ENCODE measurements at places on chromosomes 6 and 20.
A peak's percentile ranks its signal among the peaks of the same experiment; 100 is the strongest.

- DNase-seq: no peak
Observed at GRCh38 chr6:81682235-81682795, 70.2 kb downstream of the TENT5A start.

DNA sequence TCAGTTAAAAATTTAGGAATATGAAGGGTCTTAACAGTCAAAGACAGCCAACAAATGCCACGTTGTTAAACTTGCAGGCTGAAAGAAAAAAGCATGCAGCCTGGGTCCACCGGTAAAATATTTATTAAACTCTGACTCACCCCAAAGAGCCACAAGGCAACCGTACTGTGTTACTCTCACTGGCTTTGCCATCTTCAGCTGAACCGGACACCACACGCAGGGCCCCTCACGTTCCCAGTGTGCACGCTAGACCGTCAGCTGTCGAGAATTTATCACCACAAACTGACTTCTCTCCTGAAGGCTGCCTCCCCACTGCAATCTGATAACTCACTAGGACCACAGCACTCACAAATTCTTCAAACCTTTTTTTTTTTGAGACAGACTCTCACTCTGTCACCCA is 30.7 kb downstream of the HUS1B start:
- DNase-seq: no peak

GRCh38 chr20:32010666-32011065 is 428 bp downstream of the CCM2L start:
- no peak for DNase-seq

DNA sequence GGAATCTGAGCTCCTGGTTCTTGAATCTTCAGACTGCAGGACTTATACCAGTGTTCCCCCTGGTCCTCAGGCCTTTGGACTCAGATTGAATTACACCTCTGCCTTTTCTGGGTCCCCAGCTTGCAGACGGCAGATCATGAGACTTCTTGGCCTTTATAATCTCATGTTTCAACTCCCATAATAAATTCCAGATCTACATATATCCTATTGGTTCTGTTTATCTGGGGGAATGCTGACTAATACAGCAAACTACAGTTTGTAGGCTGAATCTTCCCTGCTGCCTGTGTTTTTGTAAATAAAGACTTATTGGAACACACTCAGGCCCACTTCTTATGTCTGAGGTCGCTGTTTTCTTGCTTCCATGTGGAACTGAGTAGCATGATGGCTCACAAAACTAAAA is 184.7 kb downstream of the HDGFL1 start:
- DNase-seq: no peak

DNA sequence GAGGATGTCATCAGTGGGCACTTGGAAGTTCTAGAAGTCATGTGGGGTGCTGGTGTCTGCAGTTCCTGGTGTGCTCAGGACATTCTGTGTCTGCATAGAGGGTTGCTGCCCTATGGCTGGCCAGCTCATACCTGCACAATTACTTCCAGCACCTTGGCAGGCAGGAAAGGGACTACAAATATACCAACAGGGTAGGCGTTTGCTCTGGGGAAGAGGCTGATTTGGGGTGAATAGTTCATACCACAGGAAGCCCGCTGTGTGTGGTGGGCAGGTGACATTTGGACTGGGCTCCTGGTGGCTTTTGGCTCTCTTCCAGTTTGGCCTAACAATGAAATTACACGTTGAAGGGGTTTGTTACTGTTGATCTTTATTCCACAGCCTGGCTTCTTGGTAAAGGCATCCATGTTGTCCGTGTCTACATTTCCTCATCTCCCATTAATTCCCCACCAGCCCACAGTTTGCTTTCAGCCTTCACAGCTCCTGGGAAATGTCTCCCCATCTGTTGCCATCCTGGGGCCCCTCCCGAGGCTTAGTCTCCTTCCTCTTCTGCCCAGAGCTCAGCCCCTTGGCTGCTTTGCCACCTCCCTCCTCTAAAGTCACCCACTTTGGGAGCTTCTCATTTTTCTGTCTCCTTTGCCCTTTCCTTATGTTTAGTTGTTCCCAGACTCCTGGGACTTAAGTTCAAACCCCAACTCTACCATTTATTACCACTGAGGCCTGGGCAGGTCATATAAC is 88.1 kb downstream of the RSPH3 start:
- DNase-seq: peak; percentile 23

GRCh38 chr6:26268659-26269402 is 96.2 kb upstream of the BTN3A2 start:
- DNase-seq: peak; percentile 49

GRCh38 chr20:44467289-44467883 is 8.3 kb upstream of the TTPAL start:
- DNase-seq: no peak

GRCh38 chr6:163355426-163355991 is 59.0 kb upstream of the QKI start:
- no peak for DNase-seq

DNA sequence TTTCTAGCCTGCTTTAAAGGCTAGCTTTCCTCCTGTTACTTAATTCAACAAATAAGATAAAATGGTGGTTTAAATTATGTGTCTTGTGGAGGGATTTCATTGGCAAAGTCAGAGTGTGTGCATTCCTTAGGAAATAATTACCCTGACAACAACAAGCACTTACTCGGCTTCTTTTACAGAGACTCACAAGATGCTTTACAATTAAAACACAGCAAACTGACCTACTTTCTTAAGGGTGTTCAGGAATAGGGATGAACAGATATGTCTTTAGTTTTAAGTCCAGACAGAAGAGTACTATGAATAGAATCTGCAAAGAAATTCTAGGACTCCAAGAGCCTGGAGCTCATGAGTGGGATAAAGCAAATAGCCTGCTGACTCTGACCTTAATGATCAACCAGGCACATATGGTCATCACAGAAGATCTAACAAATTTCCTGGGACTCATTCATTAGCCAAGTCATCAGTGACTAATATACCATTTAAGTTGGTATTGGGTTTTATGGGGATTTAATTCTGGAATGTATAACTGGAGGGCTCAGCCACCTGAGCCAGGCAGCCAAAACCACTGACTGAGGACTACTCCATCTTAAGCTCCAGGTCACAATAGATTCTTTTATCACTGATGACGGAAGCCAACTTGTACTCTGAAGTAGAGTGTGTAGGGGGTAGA is 161.8 kb upstream of the RIMS1 start:
- DNase-seq: no peak

DNA sequence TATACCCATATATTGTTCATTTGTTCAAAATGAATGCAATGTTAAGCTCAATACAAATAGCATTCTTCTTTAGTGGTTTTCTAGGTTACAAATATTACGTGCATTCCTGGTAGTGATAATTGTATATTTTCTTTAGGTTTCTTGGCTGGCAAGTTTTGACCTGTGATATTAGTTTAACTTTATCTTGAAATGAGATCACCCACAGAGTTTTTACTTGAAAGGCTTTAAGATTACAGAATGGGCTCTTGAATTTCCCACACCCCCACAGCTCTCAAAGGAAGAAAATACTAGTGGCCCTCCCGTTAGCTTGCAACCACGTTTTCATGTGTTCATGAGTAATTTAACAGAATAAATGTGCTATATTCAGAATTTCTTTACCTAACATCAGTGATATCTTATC is 1315.5 kb upstream of the GJE1 start:
- no peak for DNase-seq

All from CD4-positive, alpha-beta T cell treated with Interleukin-4 for 4 hours (primary cell).